ENCODE measurements at places on chromosomes 4 and X. TPM values are rescaled to one million over a fixed set of nuclear protein-coding genes. Genes with fewer than 3 reads are reported as not detected.

The CNOT6L gene
- 237 TPM for total RNA-seq

The THOC2 gene
- 89.5 TPM for total RNA-seq

The MUC7 gene
- total RNA-seq, result not detected

The ERAS gene
- total RNA-seq, result not detected

- H3K27ac ChIP-seq, result peak overlapping the region; percentile 86
- no peaks in the 10 kb centered on the region for H3K27me3 ChIP-seq
- DNase-seq, result no peak
- no peaks in the 10 kb centered on the region for H3K36me3 ChIP-seq
- H3K4me1 ChIP-seq, result peaks cover 7% of the 10 kb centered on the region
- H3K4me3 ChIP-seq, result peak overlapping the region; percentile 37
Observed at GRCh38 chrX:149939655-149939904, 1.3 kb upstream of the EOLA2 start.

DNA sequence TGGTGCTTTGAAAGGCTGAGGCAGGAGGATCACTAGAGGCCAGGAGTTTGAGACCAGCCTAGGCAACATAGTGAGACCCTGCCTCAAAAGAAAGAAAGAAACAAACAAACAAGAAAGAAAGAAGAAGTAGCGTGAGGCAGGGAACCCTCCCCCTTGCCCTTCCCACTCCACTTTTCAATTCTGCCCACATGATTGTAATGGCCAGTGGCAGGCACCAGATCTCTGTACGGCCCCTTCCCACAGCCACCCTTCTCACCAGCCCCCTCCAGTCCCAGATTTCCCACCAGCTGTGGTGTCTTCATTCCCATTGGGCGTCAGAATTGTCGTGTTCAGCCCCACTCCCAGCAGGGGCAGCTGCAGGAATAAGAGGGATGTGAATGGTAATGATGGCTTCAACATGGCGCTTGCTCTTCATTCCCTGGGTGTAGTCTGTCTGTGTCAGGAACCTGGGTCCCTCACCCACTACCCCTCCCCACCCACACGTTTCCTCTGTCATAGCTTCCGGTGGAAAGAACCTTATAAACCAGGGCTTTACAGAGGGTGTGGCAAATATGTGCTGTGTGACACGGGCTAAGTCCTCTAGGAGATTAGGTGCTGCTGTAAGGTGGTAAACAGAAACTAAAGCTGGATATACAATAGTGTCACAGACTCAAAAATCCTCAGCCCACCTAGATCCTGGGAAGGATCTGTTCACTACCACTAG, at the start of gene IL2RG:
TSS of gene IL2RG (minus strand) at position 437 of the 703 bp plus-strand sequence. CDS start at position 399, 38 bp downstream.
- peak; percentile 95 for DNase-seq
- peak within 1 kb of the TSS; percentile 99 for H3K27ac ChIP-seq
- no peaks in the 10 kb centered on the region for H3K27me3 ChIP-seq
- peak within 1 kb of the TSS; percentile 96 for H3K4me3 ChIP-seq

DNA sequence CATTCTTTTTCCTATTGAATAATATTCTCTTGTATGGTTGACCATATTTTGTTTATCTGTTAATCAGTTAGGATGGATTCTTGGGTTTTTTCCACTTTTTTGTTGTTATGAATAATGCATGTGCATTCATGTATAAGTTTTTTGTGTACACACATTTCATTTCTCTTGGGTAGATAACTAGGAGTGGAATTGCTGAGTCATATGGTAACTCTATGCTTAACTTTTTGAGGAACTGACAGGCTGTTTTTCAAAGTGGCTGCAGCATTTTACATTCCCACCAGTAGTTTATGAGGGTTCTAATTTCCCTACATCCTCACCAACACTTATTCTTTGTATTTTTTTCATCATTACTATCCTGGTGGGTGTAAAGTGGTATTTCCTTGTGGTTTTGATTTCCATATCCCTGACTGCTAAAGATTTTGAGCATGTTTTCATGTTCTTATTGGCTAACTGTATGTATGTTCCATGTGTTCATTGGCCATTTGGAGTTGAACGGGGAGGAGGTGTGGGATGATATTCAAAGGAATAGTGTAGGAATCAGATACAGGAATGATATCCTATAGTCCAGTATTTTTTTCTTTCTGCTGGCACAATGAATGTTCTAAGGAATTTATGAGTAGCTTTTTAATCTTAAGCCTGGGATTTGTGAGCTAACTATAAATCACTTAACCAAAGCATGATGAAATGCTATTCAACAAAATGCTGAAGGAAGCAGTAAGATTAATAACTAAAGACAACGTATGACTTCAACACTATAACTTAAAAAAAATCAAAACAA, 114.3 kb downstream of the AMELX start:
- no peak overlapping the region for H3K27ac ChIP-seq
- no peak overlapping the region for H3K4me3 ChIP-seq
- no peaks in the 10 kb centered on the region for H3K36me3 ChIP-seq
- no peaks in the 10 kb centered on the region for H3K4me1 ChIP-seq
- H3K27me3 ChIP-seq, result no peaks in the 10 kb centered on the region
- no peak for DNase-seq

DNA sequence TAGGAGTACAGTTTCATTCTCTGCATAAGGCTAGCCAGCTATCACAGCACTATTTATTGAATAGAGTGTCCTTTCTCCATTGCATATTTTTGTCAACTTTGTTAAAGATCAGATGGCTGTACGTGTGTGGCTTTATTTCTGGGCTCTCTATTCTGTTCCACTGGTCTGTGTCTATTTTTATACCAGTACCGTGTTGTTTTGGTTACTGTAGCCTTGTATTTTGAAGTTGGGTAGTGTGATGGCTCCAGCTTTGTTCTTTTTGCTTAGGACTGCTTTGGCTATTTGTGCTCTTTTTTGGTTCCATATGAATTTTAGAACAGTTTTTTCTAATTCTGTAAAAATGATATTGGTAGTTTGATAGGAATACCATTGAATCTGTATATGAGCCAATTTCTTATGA, 182.1 kb upstream of the DIAPH2 start:
- H3K27ac ChIP-seq, result no peak overlapping the region
- no peaks in the 10 kb centered on the region for H3K36me3 ChIP-seq
- H3K4me3 ChIP-seq, result no peak overlapping the region
- no peak for DNase-seq
- no peaks in the 10 kb centered on the region for H3K27me3 ChIP-seq

GRCh38 chr4:6687947-6688878, 5.5 kb upstream of the S100P start:
- H3K36me3 ChIP-seq, result no peaks in the 10 kb centered on the region
- DNase-seq, result no peak
- H3K4me3 ChIP-seq, result no peak overlapping the region
- no peaks in the 10 kb centered on the region for H3K27me3 ChIP-seq
- peaks cover 48% of the 10 kb centered on the region for H3K4me1 ChIP-seq
- H3K27ac ChIP-seq, result peak overlapping the region; percentile 76

Measured in CD4-positive, CD25-positive, alpha-beta regulatory T cell (primary cell).